Activated gamma-delta T cell (primary cell): ENCODE measurements at places on chromosomes 12 and 14.

- DNase-seq = no peak
These were observed 236.9 kb upstream of the AMIGO2 start for GRCh38 chr12:47316609-47317049.

GRCh38 chr14:71322655-71323250 lies 415.5 kb downstream of the PCNX1 start:
- no peak for DNase-seq

DNA sequence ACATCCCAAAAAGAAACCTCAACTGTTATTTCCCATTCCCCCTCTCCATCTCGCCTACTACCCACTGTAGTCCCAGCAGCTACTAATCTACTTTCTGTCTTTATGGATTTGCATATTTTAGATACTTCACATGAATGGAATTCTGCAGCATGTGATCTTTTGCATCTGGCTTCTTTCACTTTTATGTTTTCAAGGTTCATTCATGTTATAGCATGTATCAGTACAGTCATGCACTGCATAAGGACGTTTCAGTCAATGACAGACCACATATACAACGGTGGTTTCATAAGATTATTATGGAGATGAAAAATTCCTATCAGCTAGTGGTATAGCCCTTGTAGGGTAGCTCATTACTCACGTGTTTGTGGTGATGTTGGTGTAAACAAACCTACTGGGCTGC lies 24.5 kb downstream of the PCNX4 start:
- no peak for DNase-seq

- DNase-seq = no peak
These were observed 32.4 kb downstream of the ANO2 start for GRCh38 chr12:5912437-5913334.

DNA sequence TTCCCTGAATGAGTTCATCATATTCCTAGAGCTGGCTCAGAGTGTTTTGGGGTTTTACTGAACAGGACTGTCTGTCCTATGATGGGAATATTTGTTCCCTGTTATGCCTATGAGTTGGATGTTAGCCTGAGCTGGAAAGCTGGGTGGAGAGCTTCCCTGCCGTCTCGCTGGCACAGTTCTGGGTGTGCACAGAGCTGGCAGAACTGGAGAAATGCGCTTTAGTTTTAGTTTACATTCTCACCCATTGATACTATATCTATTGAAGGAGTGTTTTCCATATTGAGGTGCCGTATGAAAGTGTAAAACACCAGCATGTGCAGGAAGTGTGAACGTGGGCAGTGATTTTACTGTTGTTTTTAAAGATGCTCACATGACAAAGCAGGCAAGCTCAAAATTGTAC lies 462.3 kb downstream of the EGLN3 start:
- DNase-seq = no peak

DNA sequence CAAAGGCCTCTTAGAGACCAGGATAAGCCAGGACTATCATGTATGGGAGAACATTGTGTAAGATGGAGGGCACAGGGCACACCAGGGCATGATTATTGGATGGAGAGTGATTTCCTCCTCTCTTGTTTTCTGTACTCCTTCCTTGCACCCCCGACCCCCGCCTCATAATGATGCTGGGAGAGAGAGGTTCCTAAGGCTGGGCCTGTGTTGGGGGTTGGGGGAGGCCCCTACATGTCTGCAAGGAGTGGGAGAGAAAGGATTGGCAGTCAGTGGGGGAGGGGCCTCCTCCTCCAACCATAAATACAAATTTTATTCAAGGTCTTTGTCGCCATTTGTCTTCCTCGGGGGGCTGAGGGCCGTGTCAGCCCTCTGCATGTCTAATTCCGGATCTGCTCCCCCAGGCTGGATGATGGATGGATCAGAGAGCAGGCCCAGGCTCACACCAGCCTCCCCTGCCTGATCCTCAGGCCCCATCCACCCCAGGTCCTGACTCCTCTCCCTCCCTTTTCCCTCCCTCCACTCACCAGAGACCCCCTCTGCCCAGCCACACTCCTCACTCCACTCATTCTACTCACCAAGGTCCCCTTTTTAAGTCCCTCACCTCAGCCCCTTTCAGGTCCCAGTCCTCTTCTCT lies 2.0 kb upstream of the C1QL4 start:
- DNase-seq = no peak

DNA sequence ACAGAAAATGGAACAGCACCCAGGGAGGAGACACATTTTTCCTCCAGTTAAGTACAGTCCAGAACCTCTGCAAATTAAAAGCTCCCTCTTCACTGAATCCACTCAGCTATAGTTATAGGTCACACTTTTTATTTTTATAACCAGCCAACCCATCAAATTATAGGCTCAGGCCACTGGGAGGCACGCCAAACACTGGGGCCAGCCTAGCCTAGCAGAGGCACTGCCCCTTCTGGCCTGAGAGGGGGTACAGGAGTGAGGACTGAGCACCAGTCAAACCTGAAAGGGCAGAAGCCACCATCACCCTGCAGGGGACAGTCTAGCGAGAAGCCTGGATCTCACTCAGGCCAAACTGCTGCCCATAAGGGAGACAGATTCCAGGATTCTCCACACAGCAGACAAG lies 19.3 kb downstream of the FMNL3 start:
- no peak for DNase-seq

DNA sequence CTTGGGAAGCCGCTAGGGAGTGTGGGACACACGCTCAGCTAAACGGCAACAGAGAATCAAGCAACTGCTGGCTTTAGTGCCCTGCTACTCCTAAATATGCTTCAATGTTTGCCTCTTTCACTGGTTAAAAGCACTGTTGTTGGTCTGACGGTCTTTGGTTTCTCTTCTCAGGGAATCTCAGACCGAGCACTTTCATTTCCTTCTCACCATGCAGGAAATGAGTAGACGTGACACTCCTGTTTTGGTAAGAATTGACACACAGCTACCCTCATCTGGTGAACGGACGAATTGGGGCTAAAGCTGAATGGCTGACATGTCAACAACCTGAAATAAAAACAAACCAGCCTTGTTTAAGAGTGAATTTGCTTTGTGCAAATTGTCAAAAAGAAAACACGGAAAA lies 57.5 kb upstream of the PIWIL1 start:
- DNase-seq = no peak

DNA sequence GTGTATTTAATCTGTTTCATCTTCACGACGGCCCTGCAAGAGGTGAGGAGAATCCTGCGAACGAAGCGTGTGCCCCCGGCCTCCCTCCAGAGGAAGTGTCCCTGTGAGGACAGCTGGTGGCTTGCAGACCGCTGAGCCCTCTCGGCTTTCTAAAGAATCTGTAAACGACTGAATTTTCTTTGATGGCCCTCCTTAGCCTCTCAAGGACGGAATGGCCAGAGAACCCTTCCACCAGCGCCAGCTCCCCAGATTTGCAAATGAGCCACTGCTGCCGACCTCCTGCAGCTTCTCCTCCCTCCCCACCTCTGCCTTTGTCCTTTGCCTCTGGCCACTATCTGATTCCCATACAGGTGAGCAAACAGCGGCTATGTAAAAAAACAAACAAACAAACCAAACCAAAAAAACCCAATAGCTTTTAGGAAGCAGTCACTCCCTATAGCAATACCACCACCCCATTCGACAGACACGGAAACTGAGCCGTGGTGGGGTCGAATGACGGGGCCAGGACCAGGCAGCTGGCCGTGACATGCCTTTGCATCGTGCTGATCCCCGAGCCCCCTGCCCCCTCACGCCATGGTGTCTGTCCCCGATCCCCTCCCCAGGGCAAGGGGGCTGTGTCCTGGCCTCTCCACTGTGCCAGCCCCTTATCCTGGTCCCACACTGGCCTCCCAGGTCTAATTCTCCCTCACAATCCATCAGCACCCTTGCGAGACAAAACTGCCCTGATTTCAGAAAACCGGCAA lies 23.6 kb downstream of the RFLNA start:
- no peak for DNase-seq

- DNase-seq = no peak
These were observed 14.1 kb downstream of the SGPP1 start for GRCh38 chr14:63713764-63714163.

DNA sequence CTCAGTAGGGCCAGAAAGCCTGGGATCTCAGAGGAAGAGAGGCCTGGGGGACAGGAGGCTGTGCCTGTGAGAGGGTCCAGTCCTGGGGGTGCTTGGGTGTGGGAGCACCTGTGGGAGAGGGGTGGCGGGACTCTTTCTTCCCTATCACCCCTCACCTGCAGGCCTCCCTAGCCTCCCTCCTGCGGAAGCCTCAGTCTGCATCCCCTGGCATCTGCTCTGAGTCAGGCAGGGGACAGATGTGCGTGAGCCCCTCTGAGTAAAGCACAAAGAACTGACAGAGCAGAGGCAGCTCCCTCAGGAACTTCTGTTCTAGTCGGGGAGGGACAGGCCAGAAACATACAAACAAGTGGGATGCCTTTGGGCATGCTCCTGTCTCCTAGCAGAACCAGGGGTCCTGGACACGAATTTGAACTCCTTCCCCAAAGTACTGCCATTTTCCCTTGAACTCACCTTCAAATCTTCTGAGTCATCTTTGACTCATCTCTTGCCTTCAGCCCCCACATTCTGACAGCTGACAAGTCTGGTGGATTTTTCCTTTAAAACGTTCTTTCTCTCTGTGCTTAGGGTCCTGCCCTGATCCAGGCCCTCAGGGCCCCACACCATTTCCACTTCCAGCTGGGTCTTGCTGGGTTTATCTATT lies 8.5 kb upstream of the HSP90AA1 start:
- no peak for DNase-seq

GRCh38 chr14:49598189-49598484 lies 603 bp upstream of the LRR1 start:
- DNase-seq = no peak

GRCh38 chr12:107515446-107515958 lies 170.1 kb upstream of the PWP1 start:
- no peak for DNase-seq

GRCh38 chr12:10737249-10737648 lies 14.1 kb upstream of the YBX3 start:
- DNase-seq = no peak

DNA sequence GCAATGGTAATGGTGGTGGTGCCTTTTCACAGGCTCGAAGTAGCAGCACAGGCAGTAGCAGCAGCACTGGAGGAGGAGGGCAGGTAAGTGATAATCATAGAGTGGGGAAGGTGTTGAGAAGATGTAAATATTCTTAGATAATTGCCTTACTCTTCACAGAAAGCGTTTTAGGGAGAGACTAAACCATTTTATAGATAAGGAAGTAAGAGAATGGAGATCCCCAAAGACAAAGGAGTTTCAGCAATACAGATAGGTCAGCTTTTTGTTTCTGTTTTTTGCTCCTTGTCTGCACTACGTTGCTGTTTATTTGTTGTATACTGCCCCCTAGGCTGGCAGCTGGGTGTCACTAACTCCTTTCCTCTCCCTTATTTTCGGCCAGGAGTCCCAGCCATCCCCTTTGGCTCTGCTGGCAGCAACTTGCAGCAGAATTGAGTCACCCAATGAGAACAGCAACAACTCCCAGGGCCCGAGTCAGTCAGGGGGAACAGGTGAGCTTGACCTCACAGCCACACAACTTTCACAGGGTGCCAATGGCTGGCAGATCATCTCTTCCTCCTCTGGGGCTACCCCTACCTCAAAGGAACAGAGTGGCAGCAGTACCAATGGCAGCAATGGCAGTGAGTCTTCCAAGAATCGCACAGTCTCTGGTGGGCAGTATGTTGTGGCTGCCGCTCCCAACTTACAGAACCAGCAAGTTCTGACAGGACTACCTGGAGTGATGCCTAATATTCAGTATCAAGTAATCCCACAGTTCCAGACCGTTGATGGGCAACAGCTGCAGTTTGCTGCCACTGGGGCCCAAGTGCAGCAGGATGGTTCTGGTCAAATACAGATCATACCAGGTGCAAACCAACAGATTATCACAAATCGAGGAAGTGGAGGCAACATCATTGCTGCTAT lies 2.0 kb downstream of the SP1 start:
- no peak for DNase-seq

DNA sequence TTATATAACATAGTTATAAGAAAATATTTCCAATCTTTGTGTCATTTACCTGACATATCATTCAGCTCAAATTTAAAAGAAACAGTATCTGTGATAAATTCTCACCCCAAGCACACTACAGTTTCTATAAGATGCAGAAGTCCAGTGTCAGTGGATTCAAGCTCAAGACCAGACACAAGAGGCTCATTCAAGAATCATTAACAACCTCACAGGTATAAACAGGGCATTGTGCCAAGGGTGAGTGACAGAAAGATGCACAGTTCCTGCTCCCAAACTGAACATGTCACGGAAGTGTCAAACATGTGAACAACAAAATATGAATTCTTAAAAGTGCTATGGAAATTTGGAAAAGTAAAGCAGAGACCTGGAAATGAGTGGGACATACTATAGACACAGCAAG lies 12.8 kb downstream of the ATP2B1 start:
- DNase-seq = no peak

GRCh38 chr12:118175823-118176447 lies 40.0 kb downstream of the PEBP1 start:
- no peak for DNase-seq

- DNase-seq = no peak
These were observed 161.5 kb upstream of the VASH1 start for GRCh38 chr14:76599559-76600287.

DNA sequence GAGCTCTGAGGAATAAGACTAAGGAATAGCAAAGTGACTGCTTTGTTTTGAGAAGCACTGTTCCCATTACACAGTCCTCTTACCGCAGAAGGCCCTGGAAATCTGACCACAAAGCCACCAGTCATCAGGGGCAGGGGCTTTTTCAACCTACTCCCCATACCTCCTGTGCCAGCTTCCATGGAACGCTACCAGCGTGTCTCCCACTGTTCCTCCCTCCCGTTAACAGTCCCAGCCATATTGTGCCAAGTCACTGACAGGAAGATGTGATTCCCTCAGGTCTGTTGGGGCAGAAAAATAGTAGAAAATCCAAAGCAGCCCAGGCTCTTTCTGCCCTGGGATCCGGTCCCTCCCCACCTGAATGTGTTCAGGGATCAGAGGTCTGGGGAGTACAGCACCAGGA lies 46.6 kb upstream of the VPS33A start:
- no peak for DNase-seq

GRCh38 chr14:35758523-35759129 lies 50.5 kb downstream of the RALGAPA1 start:
- no peak for DNase-seq

DNA sequence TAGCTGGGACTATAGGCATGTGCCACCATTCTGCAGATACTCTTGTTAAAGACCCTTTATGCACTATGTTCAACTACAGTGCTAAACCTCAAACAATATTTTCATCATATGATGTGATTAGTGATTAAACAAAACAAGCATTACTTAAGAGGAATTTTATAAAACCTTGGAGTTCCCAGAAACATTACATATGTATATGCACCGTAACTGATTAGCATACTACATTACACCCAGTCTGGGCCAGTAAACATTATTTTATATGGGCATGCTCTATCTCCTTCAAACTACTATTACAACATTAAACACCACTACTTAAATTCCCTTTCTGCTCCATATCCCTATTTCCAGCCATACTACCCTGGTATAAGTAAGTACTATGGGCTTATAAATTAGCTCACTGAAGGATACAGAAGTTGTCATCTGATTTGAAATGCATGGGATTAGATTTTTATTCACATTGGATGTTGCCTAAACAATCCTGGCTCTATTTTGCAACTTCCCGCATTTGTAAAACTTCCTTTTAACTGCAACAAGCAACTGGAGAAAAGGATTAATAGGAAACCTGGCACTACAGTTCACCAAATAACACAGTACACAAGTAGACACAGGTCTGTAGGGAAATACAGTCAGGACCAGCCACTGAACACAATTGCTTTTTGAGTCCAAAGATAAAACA lies 205.8 kb downstream of the MED13L start:
- DNase-seq = no peak
